ENCODE measurements at places on chromosomes 7 and 10.

GRCh38 chr10:128080641-128081040 lies 45.6 kb downstream of the MKI67 start:
- no peak for DNase-seq
- H3K27me3 ChIP-seq: no peaks in the 10 kb centered on the region
- no peaks in the 10 kb centered on the region for H3K4me1 ChIP-seq
- no peak overlapping the region for H3K27ac ChIP-seq

GRCh38 chr10:122490268-122490667 lies 28.9 kb downstream of the HTRA1 start:
- H3K27me3 ChIP-seq: peaks cover 11% of the 10 kb centered on the region
- H3K27ac ChIP-seq: no peak overlapping the region
- no peak for DNase-seq
- H3K4me3 ChIP-seq: no peak overlapping the region
- no peaks in the 10 kb centered on the region for H3K36me3 ChIP-seq

GRCh38 chr10:129192344-129193128 lies 274.5 kb upstream of the MGMT start:
- H3K36me3 ChIP-seq: peaks cover 3% of the 10 kb centered on the region
- no peak for DNase-seq
- H3K27me3 ChIP-seq: peaks cover 11% of the 10 kb centered on the region
- H3K4me3 ChIP-seq: no peak overlapping the region

GRCh38 chr7:158373476-158374133 lies 214.0 kb downstream of the PTPRN2 start:
- peaks cover 5% of the 10 kb centered on the region for H3K27me3 ChIP-seq
- no peaks in the 10 kb centered on the region for H3K36me3 ChIP-seq
- no peak for DNase-seq
- H3K4me3 ChIP-seq: no peak overlapping the region
- H3K4me1 ChIP-seq: peaks cover 9% of the 10 kb centered on the region
- no peak overlapping the region for H3K27ac ChIP-seq

GRCh38 chr7:89680161-89680560 lies 474.1 kb upstream of the STEAP1 start:
- no peak overlapping the region for H3K4me3 ChIP-seq
- no peak overlapping the region for H3K27ac ChIP-seq
- peaks cover 6% of the 10 kb centered on the region for H3K27me3 ChIP-seq
- no peaks in the 10 kb centered on the region for H3K36me3 ChIP-seq
- no peak for DNase-seq

GRCh38 chr10:32970910-32971309 lies 12.9 kb upstream of the ITGB1 start:
- DNase-seq: no peak
- no peak overlapping the region for H3K4me3 ChIP-seq
- no peaks in the 10 kb centered on the region for H3K4me1 ChIP-seq
- H3K27ac ChIP-seq: no peak overlapping the region
- no peaks in the 10 kb centered on the region for H3K36me3 ChIP-seq

- H3K27me3 ChIP-seq: no peaks in the 10 kb centered on the region
- no peak for DNase-seq
- H3K36me3 ChIP-seq: no peaks in the 10 kb centered on the region
- no peak overlapping the region for H3K4me3 ChIP-seq
- no peak overlapping the region for H3K27ac ChIP-seq
Measured at GRCh38 chr10:102948786-102949185, 30.7 kb downstream of the CNNM2 start.

DNA sequence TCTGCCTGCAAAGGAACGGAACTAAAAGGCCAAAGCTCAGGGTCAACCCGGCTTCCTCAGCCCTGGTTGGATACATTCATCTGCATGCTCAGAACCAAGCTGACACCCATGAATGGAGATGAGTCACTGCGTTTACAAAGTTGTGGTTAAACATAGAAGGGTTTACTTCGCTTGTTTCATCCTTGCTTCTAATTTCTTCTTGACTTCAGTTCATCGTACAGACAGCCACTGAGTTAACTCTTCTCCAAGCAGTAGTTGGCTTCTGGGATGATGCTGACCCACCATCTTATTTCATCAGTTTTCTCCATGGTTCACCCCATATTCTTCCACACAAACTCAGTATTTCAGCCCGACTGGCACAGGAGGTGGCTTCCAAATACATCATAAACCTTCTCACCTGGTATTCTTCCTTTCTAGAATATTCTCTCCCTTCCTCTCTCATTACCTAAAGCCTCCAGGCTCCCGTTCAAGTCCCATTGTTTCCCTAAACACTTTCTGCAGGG lies 166.3 kb upstream of the RNF32 start:
- no peak overlapping the region for H3K4me3 ChIP-seq
- H3K27me3 ChIP-seq: peaks cover 18% of the 10 kb centered on the region
- no peaks in the 10 kb centered on the region for H3K36me3 ChIP-seq
- no peak overlapping the region for H3K27ac ChIP-seq
- no peaks in the 10 kb centered on the region for H3K4me1 ChIP-seq

- H3K4me1 ChIP-seq: no peaks in the 10 kb centered on the region
- H3K36me3 ChIP-seq: peaks cover 6% of the 10 kb centered on the region
- no peak overlapping the region for H3K27ac ChIP-seq
- no peak overlapping the region for H3K4me3 ChIP-seq
Measured at GRCh38 chr10:31171402-31172083, 139.9 kb upstream of the ZNF438 start.

DNA sequence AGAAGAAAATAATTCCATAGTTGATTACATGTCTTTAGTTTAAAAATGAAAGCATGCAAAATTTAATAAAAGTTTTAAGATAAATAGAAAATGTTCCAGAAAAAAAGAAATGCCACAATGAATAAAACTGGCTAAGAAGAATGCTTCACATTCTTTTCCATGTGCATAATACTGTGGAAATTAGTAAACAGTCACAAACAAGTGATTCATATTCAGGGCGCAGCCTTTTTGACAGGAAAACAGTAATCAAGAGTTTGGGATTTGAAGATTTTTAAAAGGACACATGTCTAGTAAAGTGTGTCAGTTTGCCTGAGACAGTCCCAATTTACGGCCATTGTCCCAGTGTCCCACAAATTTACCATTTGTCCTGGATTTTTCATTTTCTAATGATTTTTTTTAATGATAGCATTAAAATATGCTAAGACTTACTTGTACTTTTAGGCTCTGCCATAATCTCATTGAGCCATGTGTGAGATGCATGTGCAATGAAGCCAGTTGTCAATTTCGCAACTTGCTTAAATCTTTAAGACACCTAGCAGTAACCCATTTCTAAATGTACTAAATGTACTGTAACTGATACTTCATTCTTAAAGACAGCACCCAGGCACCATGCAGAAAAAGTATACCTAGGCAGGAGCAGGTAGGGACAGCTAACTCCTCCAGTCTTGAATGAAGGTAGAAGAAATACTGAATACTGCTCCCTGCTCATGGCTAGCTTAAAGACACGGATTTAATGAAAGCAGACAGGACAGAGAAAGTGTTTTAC lies 46.9 kb downstream of the ZNF438 start:
- no peak overlapping the region for H3K27ac ChIP-seq
- no peak overlapping the region for H3K4me3 ChIP-seq
- H3K36me3 ChIP-seq: peaks cover 5% of the 10 kb centered on the region
- H3K27me3 ChIP-seq: no peaks in the 10 kb centered on the region

All from activated naive CD8-positive, alpha-beta T cell treated with anti-CD3 and anti-CD28 coated beads for 36 hours (primary cell).